ENCODE measurements at places on chromosomes 2 and 18.

- DNase-seq: no peak
These were observed 310.8 kb upstream of the MGAT5 start for GRCh38 chr2:133943108-133943507.

DNA sequence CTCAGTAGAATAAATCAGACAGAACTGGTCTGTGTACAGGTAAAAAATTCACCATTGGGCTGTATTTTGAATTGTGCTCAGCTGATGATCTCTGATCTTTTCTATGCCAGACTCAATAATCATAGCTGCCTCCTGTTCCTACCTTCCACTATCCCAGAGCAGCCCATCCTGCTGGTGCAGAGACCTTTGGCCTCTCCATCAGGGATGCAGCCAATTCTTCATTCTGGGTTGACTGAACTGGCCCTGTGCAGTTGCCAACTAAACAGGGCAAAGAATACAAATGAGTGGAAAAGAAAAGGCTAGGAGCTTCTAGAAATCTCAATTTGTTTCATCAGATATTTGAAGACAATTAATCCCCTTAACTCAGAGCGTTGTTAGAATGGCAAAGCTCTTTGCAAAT lies 1781.3 kb upstream of the CELF4 start:
- no peak for DNase-seq

DNA sequence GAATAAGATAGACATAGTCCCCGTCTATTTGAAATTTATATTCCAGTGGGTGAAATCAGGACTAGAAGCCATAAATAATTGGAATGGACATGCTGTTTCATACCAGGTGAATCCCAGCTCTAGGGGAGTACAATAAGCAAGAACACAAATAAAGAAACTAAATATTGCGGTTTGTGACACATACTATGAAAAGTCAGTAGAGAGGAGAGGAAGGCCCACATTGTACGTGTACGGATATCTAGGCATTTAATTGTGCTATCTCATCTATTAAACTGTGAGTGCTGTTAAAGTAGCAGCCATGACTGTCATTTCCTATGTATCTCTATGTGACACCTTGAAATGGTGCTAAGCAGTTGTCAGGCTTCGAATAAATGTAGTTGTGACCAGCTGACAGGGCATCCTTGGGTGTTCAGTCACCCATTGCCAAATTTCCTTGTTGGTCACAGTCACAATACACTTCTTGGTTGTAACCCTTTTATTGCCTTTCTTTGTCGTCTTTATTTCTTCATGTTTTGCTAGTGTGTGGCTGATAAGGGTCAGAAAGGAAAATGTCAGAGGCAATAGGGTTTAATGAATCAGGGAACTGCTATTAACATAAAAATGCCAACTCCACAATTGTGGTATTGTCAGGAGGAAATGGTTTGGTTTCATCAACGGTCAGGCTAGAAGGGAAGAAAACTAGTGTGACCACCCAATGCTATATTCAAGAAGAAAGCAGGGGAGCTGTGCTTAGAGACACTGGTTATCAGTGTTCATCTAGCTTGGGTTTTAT lies 31.5 kb downstream of the CPO start:
- no peak for DNase-seq

GRCh38 chr2:53173091-53173490 lies 594.5 kb upstream of the CHAC2 start:
- DNase-seq: no peak

- DNase-seq: peak; percentile 39
These were observed 119.1 kb downstream of the AQP4 start for GRCh38 chr18:26746398-26746797.

DNA sequence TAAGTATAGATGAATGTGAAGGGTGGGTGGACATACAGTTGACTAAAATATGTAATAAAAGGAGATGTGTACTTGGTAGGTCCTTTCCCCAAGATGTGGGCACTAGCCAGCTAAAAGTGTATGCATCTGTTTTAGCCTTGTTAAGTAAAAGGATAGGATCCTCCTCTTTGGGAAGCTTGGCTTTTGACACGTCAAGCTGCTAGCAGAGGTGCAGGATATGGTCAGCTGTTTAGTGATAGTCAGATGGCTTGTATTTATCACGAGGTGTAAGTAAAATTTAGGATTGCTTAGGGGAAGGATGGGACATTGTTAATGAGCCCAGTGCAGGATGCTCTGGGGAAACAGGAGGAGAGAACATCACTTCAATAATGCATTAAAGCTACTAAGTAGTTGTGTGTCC lies 1.5 kb downstream of the MFSD6 start:
- DNase-seq: no peak

- DNase-seq: no peak
These were observed 516.2 kb upstream of the MYT1L start for GRCh38 chr2:2847209-2847676.

DNA sequence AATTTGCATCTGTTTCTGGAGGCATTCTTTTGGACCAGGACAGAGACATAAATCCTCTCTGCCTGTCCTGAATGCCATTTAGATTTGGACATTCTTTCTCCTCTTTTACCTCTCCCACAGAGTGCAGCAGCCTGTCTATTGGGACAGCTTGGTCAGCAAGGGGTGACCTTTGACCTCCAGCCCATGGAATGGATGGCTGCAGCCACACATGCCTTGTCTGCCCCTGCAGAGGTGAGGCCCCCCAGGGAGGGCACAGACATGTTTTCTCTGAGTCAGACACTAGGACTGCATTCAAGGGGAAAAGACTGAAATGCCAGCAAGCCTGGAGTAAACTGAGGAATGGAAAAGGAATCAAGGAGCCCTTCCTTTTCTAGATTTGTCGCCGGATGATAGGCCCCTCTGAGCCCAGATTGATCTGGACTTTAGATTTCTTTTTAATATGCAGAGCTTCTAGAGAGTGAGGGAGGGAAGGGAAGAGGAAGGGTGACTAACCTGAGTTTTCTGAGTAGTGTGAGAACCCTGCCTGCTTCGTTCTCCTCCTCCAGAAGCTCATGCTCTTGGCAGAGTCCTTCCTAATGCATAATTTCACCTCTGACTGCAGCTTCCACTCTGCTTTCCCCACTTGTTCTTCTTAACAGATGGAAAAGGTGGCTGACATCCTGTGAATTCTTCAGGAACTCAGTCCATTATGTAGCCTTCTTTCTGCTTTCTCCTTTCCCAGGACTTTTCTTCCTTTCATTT lies 16.1 kb upstream of the TTLL4 start:
- no peak for DNase-seq

DNA sequence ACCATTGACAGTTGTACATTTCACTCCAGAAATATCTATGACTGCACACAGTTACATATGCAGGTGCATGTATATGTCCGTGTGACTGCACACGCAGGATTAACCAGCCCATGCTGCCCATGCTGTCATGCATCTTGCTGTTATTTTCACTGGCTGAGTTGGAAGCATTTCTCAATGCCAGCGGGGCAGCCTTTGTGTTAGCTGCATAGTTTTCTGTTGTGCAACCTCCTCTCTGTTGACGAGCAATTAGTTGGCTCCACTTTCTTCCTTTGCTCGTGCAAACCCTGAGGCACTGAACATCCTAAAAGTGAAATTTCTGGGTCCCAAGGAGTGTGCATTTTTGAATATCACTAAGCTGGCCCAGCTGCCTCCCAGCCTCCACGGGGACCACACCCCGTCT lies 133.4 kb upstream of the GLI2 start:
- DNase-seq: no peak

GRCh38 chr2:71892896-71893295 lies 254.8 kb downstream of the CYP26B1 start:
- DNase-seq: peak; percentile 55

GRCh38 chr18:26804519-26804918 lies 61.0 kb downstream of the AQP4 start:
- no peak for DNase-seq

- no peak for DNase-seq
These were observed 87.1 kb downstream of the ITGB1BP1 start for GRCh38 chr2:9336241-9336575.

GRCh38 chr2:209547726-209548125 lies 123.9 kb downstream of the MAP2 start:
- DNase-seq: no peak

DNA sequence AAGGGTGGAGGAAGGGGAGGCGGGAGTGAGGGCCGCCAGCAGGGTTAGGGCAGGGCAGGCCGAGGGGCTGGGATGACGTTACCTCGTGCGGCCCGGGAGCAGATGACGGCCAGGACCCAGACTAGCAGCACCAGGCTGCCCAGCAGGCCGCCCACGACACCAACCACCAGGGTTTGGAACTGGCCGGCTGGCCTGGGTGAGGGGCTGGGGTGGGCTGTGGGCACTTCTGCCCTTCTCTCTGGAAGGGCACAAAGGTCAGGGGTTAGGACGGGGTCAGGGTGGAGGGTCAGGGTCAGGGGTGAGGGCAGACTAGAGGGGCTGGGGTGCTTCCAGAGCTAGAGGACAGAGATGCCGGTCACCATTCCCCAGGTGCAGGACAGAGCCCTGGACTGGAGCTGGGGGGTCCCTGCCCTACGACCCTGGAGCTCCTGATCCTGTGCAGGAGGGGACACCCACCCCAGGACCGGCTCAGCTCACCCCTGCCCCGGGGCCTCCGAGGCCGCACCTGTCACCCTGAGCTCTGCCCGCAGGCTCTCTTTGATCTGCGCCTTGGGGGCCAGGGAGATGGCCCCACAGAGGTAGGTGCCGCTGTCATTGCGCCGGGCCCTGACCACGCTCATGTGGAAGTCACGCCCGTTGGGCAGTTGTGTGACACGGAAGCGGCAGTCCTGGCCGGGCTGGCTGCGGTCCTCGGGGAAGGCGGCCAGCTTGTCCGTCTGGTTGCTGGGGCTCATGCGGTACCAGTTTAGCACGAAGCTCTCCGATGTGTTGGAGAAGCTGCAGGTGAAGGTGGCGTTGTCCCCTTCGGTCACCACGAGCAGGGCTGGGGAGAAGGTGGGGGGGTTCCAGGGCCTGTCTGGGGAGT lies 6.3 kb downstream of the PDCD1 start:
- DNase-seq: no peak

GRCh38 chr18:75538727-75539126 lies 111.2 kb upstream of the SMIM21 start:
- DNase-seq: no peak

DNA sequence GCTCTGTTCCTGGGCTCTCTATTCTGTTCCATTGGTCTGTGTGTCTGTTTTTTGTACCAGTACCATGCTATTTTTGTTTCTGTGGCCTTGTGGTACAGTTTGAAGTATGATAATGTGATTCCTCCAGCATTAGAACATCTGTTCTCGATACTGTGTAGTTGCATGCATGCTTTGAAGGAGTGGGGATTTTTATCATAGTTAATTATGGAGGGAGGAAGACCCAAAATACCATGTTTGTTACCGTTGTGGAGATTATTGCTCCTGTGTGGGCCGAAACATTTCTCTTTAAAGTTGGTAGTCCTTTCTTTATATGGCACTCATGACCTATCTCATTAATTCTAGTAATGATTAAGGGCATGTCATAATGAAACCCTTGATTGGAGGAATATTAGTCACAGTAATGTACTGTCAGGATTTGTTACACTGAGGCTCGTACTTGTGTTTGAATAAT lies 87.6 kb downstream of the TTC27 start:
- DNase-seq: no peak

DNA sequence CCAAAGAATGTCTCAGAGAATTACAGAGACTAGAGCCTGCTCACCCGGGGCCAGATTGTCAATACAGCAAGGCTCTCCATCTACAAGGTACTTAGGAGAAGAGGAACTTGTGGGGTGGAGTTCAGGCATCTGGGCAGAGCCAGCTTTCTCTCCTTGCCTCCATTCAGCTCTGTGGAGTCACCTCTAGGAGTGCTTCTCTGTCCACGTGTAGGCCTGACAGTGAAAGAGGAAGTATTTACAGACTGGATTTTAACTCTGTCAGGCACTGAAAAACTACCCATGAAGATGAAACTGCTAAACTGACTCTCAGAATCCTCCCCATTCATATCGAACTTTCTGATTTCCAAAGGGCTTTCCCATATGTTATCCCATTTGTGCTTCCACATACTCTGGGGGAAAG lies 315.6 kb downstream of the SETBP1 start:
- no peak for DNase-seq

DNA sequence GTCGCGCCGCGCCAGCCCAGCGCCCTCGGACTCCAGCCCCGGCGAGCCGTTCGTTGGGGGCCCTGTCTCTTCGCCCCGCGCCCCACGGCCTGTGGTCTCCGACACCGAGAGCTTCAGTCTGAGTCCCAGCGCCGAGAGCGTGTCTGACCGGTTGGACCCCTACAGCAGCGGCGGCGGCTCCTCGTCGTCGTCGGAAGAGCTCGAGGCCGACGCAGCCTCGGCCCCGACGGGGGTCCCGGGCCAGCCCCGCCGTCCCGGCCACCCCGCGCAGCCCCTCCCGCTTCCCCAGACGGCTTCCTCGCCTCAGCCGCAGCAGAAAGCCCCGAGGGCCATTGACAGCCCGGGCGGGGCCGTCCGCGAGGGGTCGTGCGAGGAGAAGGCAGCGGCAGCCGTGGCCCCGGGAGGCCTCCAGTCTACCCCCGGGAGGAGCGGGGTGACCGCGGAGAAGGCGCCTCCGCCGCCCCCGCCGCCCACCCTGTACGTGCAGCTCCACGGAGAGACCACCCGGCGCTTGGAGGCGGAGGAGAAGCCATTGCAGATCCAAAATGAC lies 1.4 kb downstream of the PHLPP1 start:
- DNase-seq: no peak

DNA sequence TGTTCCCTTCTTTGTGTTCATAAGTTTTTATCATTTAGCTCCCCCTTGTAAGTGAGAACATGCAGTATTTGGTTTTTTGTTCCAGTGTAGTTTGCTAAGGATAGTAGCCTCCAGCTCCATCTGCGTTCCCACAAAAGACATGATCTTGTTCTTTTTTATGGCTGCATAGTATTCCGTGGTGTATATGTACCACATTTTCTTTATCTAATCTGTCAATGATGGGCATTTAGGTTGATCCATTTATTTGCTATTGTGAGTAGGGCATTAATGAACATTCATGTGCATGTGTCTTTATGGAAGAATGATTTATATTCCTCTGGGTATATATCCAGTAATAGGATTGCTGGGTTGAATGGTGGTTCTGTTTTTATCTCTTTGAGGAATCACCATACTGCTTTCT lies 33.4 kb downstream of the CARF start:
- DNase-seq: no peak

- no peak for DNase-seq
These were observed 56.2 kb downstream of the ITSN2 start for GRCh38 chr2:24304098-24304497.
